Pancreas (tissue), 10 donors: ENCODE measurements at places on chromosomes 6 and 20. TPM values are rescaled to one million over a fixed set of nuclear protein-coding genes. Genes with fewer than 3 reads are reported as not detected.

GRCh38 chr6:139600919-139601475, 226.5 kb upstream of the CITED2 start:
- H3K4me3 ChIP-seq: no peak overlapping the region
- peaks cover 20% of the 10 kb centered on the region for H3K4me1 ChIP-seq
- no peak for DNase-seq
- H3K27me3 ChIP-seq: no peaks in the 10 kb centered on the region
- no peaks in the 10 kb centered on the region for H3K36me3 ChIP-seq
- no peak overlapping the region for H3K27ac ChIP-seq

- H3K27me3 ChIP-seq: no peaks in the 10 kb centered on the region
- no peak for DNase-seq
- no peak overlapping the region for H3K4me3 ChIP-seq
- H3K27ac ChIP-seq: no peak overlapping the region
- H3K36me3 ChIP-seq: no peaks in the 10 kb centered on the region
Observed at GRCh38 chr20:11850901-11851300, 66.8 kb upstream of the BTBD3 start.

DNA sequence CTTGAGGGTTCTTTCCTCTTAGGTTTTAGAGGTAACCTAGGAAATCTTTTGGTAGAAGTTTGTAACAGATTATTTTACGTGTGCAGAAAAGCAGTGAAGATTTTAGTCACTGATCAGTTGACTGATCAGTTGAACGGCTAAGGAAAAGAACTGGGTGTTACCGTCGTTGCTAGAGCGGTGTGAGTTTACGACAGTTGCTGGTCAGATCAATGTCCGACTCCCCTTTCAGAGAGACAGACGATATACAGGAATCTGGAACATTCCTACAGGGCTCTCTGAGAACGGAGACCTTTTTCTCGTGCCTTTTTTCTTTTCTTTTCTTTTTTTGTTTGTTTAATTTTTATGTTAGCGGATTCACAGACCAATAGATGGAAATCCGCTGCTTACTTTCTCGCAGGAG, 132.1 kb upstream of the ZNF184 start:
- no peak overlapping the region for H3K27ac ChIP-seq
- DNase-seq: no peak
- no peak overlapping the region for H3K4me3 ChIP-seq
- peaks cover 34% of the 10 kb centered on the region for H3K27me3 ChIP-seq

DNA sequence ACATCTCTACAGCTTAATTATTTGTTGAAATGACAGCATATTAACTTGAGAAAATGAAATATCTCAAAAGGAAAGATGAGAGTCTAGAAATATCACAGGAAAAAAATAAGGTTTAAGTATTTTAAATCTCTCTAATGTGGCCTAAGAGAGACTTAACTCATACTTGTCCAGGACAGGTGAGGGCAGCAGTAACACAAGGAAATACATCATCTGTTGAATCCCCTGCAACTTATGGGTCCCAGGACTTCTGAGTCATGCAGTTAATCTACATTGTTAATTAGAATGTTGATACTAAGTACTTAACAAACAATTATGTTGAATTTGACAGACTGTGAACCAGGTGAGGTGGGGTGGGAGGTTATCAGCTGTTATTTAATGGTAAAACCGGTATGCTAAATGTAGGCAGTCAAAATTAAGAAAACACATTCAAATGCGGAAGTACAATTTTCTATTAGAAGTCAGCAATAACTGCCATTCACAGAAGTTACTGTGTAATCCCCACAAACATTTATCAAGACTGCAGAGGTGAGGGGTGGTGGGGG, 87.9 kb downstream of the CEP57L1 start:
- H3K27ac ChIP-seq: no peak overlapping the region
- H3K36me3 ChIP-seq: no peaks in the 10 kb centered on the region
- peaks cover 16% of the 10 kb centered on the region for H3K4me1 ChIP-seq
- H3K4me3 ChIP-seq: no peak overlapping the region
- DNase-seq: no peak
- no peaks in the 10 kb centered on the region for H3K27me3 ChIP-seq

GRCh38 chr6:41726876-41727275, 8.5 kb downstream of the TFEB start:
- H3K36me3 ChIP-seq: no peaks in the 10 kb centered on the region
- no peak overlapping the region for H3K4me3 ChIP-seq
- no peak overlapping the region for H3K27ac ChIP-seq
- no peaks in the 10 kb centered on the region for H3K27me3 ChIP-seq
- peak; percentile 44 for DNase-seq

DNA sequence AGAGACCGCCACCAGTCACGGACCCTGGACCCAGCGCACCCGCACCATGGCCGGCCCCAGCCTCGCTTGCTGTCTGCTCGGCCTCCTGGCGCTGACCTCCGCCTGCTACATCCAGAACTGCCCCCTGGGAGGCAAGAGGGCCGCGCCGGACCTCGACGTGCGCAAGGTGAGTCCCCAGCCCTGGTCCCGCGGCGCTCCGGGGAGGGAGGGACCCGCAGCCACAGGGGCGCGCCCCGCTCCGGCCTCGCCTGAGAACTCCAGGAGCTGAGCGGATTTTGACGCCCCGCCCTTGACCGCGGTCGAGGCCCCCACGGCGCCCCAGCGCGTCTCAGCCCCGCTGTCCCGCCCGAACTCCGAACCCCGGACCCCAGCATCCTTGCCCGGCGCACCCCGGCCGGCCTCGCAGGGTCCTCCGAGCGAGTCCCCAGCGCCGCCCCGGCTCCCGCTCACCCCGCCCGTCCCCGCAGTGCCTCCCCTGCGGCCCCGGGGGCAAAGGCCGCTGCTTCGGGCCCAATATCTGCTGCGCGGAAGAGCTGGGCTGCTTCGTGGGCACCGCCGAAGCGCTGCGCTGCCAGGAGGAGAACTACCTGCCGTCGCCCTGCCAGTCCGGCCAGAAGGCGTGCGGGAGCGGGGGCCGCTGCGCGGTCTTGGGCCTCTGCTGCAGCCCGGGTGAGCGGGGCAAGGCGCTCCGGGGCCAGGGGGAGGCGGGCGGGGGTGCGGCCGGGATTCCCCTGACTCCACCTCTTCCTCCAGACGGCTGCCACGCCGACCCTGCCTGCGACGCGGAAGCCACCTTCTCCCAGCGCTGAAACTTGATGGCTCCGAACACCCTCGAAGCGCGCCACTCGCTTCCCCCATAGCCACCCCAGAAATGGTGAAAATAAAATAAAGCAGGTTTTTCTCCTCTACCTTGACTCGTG, at the start of gene OXT:
TSS of gene OXT (plus strand) at position 11 of the 920 bp plus-strand sequence. CDS start at position 47, 36 bp downstream.
- DNase-seq: no peak
- H3K4me3 ChIP-seq: peak within 1 kb of the TSS; percentile 39
- H3K36me3 ChIP-seq: no peaks in the 10 kb centered on the region
- H3K27ac ChIP-seq: no peak within 1 kb of the TSS

EYA4 gene
- 1.3 TPM for total RNA-seq

- no peaks in the 10 kb centered on the region for H3K36me3 ChIP-seq
- H3K4me3 ChIP-seq: no peak overlapping the region
- no peak for DNase-seq
- H3K27me3 ChIP-seq: no peaks in the 10 kb centered on the region
Observed at GRCh38 chr6:19605624-19606023, 231.5 kb upstream of the ID4 start.

DNA sequence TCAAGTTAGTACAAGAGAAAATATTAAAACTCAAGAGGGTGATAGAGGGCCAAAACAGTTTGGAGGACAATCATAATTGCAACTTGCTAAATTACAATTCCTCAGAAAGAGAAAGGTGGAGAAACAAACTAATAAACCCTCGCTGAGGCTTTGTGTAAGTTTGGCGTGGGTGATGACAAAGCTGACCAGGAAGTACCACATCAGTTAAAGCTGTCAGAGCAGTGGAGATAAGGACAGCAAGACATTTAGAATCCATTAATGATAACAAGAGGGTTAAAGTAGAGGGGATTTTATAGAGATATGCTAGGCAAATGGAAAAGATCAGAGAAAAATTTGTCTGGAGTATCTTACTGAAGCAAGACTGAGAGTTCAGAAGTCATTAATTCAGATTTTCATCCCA, 334.4 kb downstream of the TFAP2B start:
- no peak for DNase-seq
- no peaks in the 10 kb centered on the region for H3K27me3 ChIP-seq
- H3K27ac ChIP-seq: no peak overlapping the region
- H3K4me1 ChIP-seq: no peaks in the 10 kb centered on the region
- H3K36me3 ChIP-seq: no peaks in the 10 kb centered on the region

DNA sequence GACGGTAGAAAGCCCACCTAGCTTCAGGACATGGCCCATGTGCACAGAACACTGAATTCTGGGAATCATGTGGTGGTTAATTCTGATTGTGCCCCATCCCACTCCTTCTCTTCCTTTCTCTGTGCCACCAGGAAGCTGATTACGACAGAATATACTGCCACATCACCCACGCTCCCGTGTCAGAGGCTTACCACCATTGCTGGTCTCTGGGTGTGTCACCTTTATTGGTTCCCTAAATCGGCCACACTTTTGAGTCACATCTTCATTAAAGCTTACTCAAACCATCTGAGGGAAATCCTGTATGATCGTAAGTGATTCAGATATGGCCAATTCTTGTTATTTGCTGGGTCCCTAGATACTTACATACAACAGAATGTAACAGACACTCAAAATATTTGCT, 3.1 kb downstream of the TRMT6 start:
- DNase-seq: no peak
- H3K36me3 ChIP-seq: peaks cover 41% of the 10 kb centered on the region
- no peak overlapping the region for H3K27ac ChIP-seq
- H3K4me3 ChIP-seq: no peak overlapping the region
- no peaks in the 10 kb centered on the region for H3K27me3 ChIP-seq

DNA sequence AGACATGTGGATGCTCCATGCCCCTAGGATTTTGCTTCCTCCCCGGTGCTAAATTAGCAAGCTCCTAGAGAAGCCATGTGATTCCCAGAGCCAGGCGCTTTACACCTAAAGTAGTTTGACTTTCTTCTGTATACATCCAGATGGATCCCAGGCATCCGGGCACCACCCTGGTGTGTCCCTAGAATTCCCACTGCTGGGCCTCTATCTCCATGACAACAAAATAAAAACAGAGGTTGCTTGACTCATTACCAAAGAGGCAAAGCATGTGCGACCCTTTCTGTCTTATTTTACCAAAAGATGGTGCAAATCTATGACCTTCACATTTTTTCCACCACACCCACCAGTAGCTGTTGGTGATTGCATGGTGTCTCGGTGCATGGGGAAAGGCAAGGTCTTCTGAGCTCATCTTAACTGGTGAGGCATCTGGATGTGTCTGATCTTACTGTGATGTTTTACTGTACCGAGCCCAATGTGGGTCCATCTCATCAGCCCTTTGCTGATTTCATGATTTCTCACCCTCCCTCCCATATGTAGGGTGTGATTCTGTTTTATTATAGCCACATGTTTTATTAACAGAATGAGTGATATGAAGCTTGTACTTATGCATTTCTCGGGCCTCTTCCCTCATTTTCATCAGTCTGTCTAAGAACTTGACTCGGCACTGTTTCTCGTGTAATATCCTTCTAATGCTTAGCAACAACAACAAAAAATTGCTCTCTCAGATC, 27.4 kb upstream of the VAPB start:
- no peaks in the 10 kb centered on the region for H3K27me3 ChIP-seq
- no peak for DNase-seq
- H3K4me1 ChIP-seq: no peaks in the 10 kb centered on the region
- H3K4me3 ChIP-seq: no peak overlapping the region
- no peaks in the 10 kb centered on the region for H3K36me3 ChIP-seq

MICB gene
- 0.69 TPM for total RNA-seq

BACH2 gene
- total RNA-seq: 5.7 TPM

- DNase-seq: no peak
- no peak overlapping the region for H3K27ac ChIP-seq
- H3K4me1 ChIP-seq: no peaks in the 10 kb centered on the region
- H3K4me3 ChIP-seq: no peak overlapping the region
- no peaks in the 10 kb centered on the region for H3K27me3 ChIP-seq
Observed at GRCh38 chr20:46505506-46505905, 7.9 kb downstream of the ZNF334 start.

GRCh38 chr6:107809966-107810365, 14.1 kb downstream of the SCML4 start:
- no peak for DNase-seq
- no peaks in the 10 kb centered on the region for H3K36me3 ChIP-seq

GRCh38 chr6:70380252-70380651, 33.1 kb upstream of the FAM135A start:
- no peak overlapping the region for H3K27ac ChIP-seq
- no peaks in the 10 kb centered on the region for H3K4me1 ChIP-seq

- no peaks in the 10 kb centered on the region for H3K4me1 ChIP-seq
- H3K27ac ChIP-seq: no peak overlapping the region
- peaks cover 22% of the 10 kb centered on the region for H3K36me3 ChIP-seq
Observed at GRCh38 chr6:154821638-154822037, 88.4 kb downstream of the SCAF8 start.

ARFGEF3 gene
- total RNA-seq: 13.7 TPM

- H3K27me3 ChIP-seq: no peaks in the 10 kb centered on the region
- no peaks in the 10 kb centered on the region for H3K4me1 ChIP-seq
- no peak overlapping the region for H3K4me3 ChIP-seq
Observed at GRCh38 chr6:135644394-135644793, 146.9 kb upstream of the AHI1 start.

- no peak overlapping the region for H3K27ac ChIP-seq
- H3K36me3 ChIP-seq: no peaks in the 10 kb centered on the region
- DNase-seq: no peak
- H3K4me1 ChIP-seq: no peaks in the 10 kb centered on the region
- H3K27me3 ChIP-seq: no peaks in the 10 kb centered on the region
Observed at GRCh38 chr6:151275121-151275520, 35.4 kb downstream of the AKAP12 start.

DNA sequence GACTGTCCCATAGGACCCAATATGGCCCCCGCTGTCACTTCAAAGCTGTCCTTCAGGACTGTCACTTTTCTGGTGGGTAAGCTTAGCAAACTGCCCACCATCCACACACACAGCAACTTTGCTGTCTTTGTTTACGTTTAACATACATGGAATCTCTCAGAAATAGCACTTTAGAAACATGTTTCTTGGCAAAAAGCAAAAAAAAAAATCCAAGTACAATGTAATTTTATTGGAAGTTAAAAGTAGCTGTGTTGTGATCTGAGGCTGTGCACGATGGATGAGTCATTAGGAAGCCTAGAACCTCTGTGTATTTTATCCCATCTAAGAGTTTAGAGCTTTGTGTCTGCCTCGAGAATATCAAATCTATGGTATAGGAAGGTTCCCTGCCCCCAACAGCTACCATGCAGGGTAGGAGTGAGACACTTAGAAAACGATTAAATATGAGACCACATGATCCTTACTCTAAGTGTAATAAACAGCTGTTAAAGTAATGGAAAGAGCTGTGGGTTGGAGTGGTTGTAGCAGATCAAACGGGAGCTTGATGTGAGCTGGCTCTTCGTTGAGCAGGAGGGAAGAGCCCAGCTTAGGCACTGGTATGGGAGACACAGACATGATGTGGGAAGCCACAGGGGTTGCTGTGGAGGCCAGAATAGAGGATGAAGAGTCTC, 119.5 kb downstream of the PLEKHG1 start:
- H3K4me1 ChIP-seq: no peaks in the 10 kb centered on the region
- no peak for DNase-seq
- H3K4me3 ChIP-seq: no peak overlapping the region

CST1 gene
- not detected for total RNA-seq

- no peak overlapping the region for H3K4me3 ChIP-seq
- H3K4me1 ChIP-seq: no peaks in the 10 kb centered on the region
- DNase-seq: no peak
- no peak overlapping the region for H3K27ac ChIP-seq
- H3K36me3 ChIP-seq: peaks cover 42% of the 10 kb centered on the region
Observed at GRCh38 chr20:49112596-49113274, 66.6 kb downstream of the CSE1L start.
